ENCODE measurements at places on chromosomes 2 and 18. TPM values are rescaled to one million over a fixed set of nuclear protein-coding genes. Genes with fewer than 3 reads are reported as not detected.

Gene HOXD13
- not detected for polyA plus RNA-seq

Gene RPS27A
- polyA plus RNA-seq: 2,078 TPM

Gene SLC20A1
- polyA plus RNA-seq: 71.8 TPM

Gene CD8A
- polyA plus RNA-seq: not detected

Gene DTYMK
- polyA plus RNA-seq: 28.4 TPM

Gene GPR39
- polyA plus RNA-seq: 3.6 TPM

Gene WNT10A
- polyA plus RNA-seq: not detected

Gene PDE11A
- 0.24 TPM for polyA plus RNA-seq

Gene KLHL14
- not detected for polyA plus RNA-seq

Gene DCC
- 0.67 TPM for polyA plus RNA-seq

Gene SIGLEC15
- polyA plus RNA-seq: 1.5 TPM

Gene MEP1B
- not detected for polyA plus RNA-seq

Gene MAPK4
- not detected for polyA plus RNA-seq

Gene FHOD3
- polyA plus RNA-seq: 41.1 TPM

Gene SP110
- 8.2 TPM for polyA plus RNA-seq

Gene ABCG8
- not detected for polyA plus RNA-seq

Gene PLEKHM3
- polyA plus RNA-seq: 7.0 TPM

Gene MAP3K19
- polyA plus RNA-seq: not detected

Gene RPL31
- polyA plus RNA-seq: 2,534 TPM

Gene NR4A2
- 1.0 TPM for polyA plus RNA-seq

Gene RAD51AP2
- polyA plus RNA-seq: not detected

Gene TUBA4B
- polyA plus RNA-seq: not detected

Gene TYMS
- 46.6 TPM for polyA plus RNA-seq

Gene ZFP36L2
- 18.2 TPM for polyA plus RNA-seq

Gene TTN
- polyA plus RNA-seq: 0.07 TPM

Gene SCYGR5
- not detected for polyA plus RNA-seq

Gene MYL12A
- polyA plus RNA-seq: 645 TPM

Gene SALL3
- polyA plus RNA-seq: not detected

Gene TTC39C
- polyA plus RNA-seq: 24.3 TPM

Gene UGT1A5
- not detected for polyA plus RNA-seq

Gene DIPK1C
- not detected for polyA plus RNA-seq

Gene CCDC85A
- polyA plus RNA-seq: not detected

Gene MRO
- 0.06 TPM for polyA plus RNA-seq

Gene TOGARAM2
- polyA plus RNA-seq: 0.42 TPM

Gene SOCS6
- 26.7 TPM for polyA plus RNA-seq

Gene STK39
- 18.8 TPM for polyA plus RNA-seq

Gene ZNF521
- 25.9 TPM for polyA plus RNA-seq

Gene ELOA2
- polyA plus RNA-seq: not detected

Gene AMMECR1L
- polyA plus RNA-seq: 15.4 TPM

Gene LIMS3
- polyA plus RNA-seq: 3.3 TPM

Gene AGXT
- not detected for polyA plus RNA-seq

Gene ZNF892
- polyA plus RNA-seq: 1.6 TPM

Gene ANKRD62
- not detected for polyA plus RNA-seq

Gene ME2
- 38.6 TPM for polyA plus RNA-seq

Gene ABCG5
- not detected for polyA plus RNA-seq

Gene HNMT
- polyA plus RNA-seq: 36.2 TPM

Gene SERPINB7
- 23.1 TPM for polyA plus RNA-seq

Gene PCARE
- not detected for polyA plus RNA-seq

Gene ATOH8
- 3.9 TPM for polyA plus RNA-seq

All from AG04450 (cell line).